ENCODE measurements at places on chromosomes 3 and 15.
A peak's percentile ranks its signal among the peaks of the same experiment; 100 is the strongest.

DNA sequence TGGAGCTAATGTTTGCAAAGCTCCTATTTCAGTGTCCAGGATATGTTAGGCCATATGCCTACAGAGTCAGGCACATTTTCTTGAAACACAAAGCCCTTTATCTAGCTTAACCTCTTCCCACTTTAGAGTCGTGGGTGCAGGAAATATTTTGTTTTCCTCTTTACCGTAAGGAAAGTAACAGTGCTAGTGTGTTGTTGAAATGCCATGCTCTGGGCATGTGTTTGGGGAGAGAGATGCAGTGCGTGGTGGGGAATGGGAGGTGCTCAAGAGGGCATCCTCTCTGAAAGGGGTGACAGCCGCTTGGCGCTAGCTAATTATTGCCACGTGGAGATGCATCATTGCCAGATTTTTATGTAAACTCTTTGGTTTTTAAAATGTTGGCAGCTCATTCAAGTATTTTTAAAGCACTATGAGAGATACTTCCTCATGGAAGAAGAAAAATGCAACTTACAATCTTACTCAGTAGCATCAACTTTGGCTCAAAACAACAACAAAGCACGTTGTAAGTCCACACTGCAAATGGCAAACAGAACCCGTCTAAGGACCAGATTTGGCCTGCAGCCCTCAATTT, 152.6 kb downstream of the LPP start:
- no peak for DNase-seq

- DNase-seq: no peak
Observed at GRCh38 chr3:12115849-12116248, 42.9 kb downstream of the TIMP4 start.

GRCh38 chr3:15063656-15064286, 1.3 kb downstream of the MRPS25 start:
- DNase-seq: no peak

DNA sequence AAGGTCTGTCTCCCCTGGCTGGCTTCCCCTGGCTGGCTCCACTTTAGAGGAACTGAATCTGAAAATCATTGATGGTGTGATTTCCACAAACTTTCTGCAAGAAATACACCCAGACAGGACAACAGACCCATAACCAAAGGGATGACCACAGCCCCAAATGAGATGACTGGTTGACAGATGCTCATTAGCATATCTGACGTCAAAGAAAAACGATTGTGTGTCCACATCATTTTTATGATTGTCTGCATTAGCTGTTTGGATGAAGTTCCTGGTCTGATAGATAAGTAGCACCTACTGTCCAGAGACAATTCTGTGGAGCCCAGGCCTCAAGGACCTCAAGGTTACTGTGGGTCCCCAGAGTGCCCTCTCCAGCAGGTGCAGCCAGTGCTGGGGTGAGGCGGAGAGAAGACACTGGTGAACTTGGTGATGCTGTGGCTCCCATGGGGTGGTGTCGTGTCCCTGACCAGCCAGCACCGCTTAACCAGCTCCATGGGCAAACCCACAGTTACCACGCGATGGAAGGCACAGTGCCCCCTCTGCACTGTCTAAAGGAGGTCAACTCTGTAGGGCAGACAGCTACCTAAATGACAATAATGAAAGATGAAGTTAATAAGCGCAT, 127.4 kb downstream of the NSMCE3 start:
- no peak for DNase-seq

- DNase-seq: no peak
Observed at GRCh38 chr15:62934236-62934971, 108.1 kb upstream of the TPM1 start.

DNA sequence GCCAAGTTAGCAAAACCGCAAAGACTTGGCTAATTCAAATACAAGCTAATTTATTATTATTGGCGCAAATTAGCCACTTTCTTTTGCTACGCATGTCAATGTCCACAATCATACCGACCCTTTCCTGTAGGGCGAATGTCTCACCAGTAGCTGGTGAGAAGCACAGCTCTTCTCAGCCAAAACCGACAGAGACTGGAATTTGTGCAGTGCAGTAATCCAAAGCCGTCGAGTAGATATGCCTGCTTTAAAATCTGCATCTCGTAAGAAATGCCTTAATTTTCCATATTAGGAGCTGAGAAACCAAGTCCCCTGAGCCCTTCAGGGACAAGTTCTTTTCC, 614 bp upstream of the MINDY2 start:
- DNase-seq: no peak

DNA sequence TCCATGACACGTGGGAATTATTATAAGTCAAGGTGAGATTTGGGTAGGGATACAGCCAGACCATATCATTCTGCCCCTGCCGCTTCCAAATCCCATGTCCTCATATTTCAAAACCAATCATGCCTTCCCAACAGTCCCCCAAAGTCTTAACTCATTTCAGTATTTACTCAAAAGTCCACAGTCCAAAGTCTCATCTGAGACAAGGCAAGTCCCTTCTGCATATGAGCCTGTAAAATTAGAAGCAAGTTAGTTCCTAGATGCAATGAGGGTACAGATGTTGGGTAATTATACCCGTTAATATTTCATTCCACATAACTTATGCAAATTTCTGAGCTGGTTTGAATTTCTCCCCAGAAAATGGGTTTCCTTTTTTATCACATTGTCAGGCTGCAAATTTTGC, 47.7 kb downstream of the RNF111 start:
- no peak for DNase-seq

DNA sequence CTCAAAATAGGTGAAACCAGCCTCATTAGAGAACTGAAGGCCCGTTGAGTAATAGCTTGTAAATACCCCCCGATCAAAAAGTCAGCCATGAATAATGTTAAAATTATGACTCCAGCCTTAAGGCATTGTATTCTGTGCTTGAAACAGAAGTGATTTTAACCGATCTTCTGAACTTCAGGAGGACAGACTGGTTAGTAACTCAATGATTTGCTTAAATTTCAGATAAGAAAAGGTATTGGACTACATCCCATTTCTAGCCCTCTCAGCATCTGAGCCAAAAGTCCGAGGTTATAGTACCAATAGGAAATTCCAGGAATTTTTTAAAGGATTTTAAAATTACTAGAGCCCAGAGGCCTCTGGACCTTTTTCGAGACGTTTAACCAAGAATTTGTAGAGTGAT, 67.7 kb upstream of the FGF12 start:
- DNase-seq: no peak

DNA sequence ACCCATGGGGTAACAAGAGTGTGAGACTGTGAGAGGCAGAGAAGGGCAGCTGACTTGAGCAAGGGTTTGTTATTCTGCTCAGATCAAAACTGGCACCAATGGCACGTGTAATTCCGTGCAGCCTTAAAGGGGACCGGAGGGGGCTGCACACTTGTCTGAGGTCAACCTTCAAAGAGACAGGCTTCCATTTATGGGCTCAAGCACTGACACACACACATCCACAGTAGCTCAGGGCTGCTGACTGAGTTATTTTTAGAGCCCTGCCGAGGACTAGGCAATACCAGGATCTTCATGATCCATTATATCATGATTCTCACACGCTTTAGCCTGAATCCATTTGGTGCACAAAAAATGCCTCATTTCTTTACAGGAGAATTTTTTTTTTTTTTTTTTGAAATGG, 20.6 kb upstream of the SPTBN5 start:
- DNase-seq: no peak

GRCh38 chr3:144480416-144480919, 508.8 kb downstream of the DIPK2A start:
- DNase-seq: no peak

- no peak for DNase-seq
Observed at GRCh38 chr15:61621146-61621545, 392.0 kb upstream of the RORA start.

DNA sequence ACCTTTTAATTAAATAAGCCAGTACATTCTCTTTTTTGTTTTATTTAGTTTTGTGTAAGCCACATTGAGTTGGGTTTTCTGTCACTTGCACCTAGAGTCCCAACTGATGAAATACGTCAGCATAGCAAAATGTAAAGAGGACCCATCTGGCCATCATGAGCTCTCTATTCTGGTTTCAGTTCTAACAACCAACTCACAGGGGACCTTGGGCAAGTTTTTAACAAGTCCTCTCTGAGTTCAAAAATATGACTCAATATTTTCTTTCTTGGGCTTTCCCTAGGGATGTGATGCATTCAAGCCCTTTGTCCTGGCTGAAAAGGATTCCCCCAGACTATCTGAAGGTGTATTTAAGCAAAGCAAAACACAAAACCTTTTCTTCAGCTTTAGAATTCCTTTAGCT, 32.9 kb downstream of the PLCH1 start:
- no peak for DNase-seq

GRCh38 chr3:107394502-107394901, 17.3 kb downstream of the CCDC54 start:
- no peak for DNase-seq

DNA sequence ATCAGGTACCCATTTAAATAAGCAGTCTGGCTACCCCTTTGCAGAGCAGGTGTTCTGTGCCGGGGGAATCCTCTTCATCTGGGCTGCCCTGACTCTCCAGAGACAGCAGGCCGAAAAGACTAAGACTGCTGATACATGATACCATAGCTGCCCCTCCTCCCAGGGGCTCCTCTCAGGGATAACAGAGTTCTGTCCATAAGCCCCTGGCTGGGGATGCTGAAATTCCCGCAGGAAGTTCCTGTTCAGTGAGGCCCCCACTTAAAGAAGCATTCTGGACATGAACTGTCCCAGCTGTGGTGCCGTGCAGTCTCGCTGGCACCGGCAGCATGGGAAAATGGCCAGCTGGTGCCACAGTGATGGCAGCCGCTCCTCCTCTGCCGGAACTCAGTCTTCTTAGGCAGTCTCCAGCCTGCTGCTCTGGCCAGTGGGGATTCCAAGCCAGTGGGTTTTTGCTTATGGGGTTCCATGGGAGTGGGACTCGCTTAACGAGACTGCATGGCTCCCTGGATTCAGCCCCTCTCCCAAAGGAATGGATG, 1026.2 kb downstream of the NAALADL2 start:
- no peak for DNase-seq

DNA sequence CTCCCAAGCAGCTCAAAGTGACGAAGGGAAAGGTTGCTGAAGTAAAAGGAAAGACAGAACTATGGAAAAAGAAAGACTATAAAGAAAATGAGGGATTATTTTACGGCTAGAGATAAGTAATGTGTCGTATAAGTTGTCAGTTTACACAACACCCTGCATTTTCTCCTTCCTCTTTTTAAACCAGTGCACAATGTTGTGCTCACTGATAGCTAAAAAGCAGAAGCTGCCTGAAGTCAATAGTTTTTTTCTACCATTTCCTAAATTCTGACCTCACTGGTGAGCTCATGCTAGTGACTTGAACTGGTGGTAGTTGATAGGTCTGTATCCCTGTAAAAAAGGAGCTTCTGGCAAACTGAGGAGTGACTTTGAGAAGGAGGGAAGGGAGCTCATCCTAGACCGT, 368.6 kb upstream of the GBE1 start:
- peak; percentile 96 for DNase-seq

GRCh38 chr3:22684739-22685138, 518.4 kb upstream of the UBE2E2 start:
- DNase-seq: no peak

DNA sequence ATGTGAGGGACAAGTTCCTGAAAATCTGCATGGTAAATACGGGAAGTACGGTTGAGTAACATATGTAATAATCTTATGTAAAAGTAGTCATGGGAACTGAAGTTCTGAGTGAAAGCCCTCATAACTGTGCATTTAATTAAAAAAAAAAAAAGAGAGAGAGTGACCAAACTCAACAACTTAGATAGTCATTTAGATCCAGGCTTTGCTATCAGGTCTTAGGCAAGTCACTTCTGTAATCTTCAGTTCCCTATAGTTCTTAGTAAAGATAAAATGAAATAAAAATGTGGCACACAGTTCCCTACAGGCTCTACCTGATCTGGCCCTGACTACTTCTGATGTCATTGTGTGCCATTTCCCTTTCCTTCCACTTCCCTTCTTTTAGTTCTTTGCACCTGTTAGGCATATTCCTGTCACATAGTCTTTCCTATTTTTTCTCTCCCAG, 15.0 kb downstream of the RNF111 start:
- DNase-seq: peak; percentile 92

GRCh38 chr15:45338417-45338816, 39.9 kb downstream of the GATM start:
- DNase-seq: no peak

GRCh38 chr3:120049881-120050539, 44.2 kb downstream of the GSK3B start:
- DNase-seq: peak; percentile 12

GRCh38 chr3:22939349-22939748, 263.8 kb upstream of the UBE2E2 start:
- DNase-seq: no peak

- no peak for DNase-seq
Observed at GRCh38 chr3:141603473-141604035, 116.7 kb downstream of the RASA2 start.

DNA sequence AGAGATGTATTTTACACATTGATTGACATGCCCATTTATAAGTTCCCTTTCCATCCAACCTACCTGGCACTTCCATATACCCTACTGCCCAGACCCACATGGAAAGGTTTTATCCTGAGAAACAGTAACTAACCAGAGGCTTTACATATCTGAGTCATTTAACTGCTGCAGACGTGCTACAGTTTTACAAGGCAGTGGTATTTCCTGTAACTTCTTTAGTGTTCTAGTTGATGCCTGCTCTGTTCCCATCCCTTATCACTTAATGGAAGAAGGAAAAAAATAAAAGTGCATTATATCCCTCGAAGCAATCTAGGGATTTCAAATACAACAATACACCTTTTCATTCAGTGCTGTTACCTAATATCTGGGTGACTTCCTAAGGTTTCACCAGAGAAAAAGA, 107.1 kb downstream of the TMCO5A start:
- DNase-seq: no peak

DNA sequence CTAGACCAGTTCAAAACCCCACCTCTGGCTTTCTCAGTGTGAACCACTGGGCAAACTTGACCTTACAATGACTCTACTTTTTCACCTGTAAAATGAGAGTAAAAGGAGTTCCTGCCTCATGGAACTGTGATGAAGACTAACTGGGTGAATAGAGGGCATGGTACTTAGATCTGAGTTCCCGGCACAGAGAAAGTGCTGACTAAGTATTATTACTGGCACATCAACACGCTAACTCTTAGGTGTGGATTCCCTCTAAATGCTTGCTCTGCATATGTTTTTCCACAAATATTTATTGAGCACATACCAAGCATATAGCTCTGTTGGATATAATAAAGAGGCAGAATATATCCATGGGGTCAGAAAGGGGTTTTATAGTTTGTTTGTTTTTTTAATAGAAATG, 437.8 kb downstream of the MAGI1 start:
- DNase-seq: no peak

- no peak for DNase-seq
Observed at GRCh38 chr3:134430950-134431445, 54.8 kb downstream of the ANAPC13 start.

All from Kasumi-1 (cell line).